Mesangial cell (primary cell): ENCODE measurements at places on chromosomes 12 and 14. TPM values are rescaled to one million over a fixed set of nuclear protein-coding genes. Genes with fewer than 3 reads are reported as not detected.

Gene CMAS
- total RNA-seq, result 11.8 and 16.0 TPM in 2 replicates

Gene NRXN3
- 4.2 and 6.1 TPM in 2 replicates for total RNA-seq

Gene TCL1A
- total RNA-seq, result not detected in 2 replicates

Gene GYS2
- total RNA-seq, result not detected in 2 replicates

Gene EIF2S3B
- total RNA-seq, result 0.38 and 5.4 TPM in 2 replicates

Gene AQP6
- total RNA-seq, result under 0.01 TPM in 1 of 2 replicates, not detected in the other

Gene CINP
- total RNA-seq, result 30.9 and 40.4 TPM in 2 replicates

Gene C1QL4
- total RNA-seq, result 0.13 and 0.16 TPM in 2 replicates

Gene MYO1H
- total RNA-seq, result not detected in 2 replicates

Gene CLEC1B
- not detected in 2 replicates for total RNA-seq

Gene AP5M1
- 16.0 and 17.4 TPM in 2 replicates for total RNA-seq

Gene TMBIM6
- 303 and 380 TPM in 2 replicates for total RNA-seq

Gene CCDC196
- total RNA-seq, result not detected in 2 replicates

Gene ACRBP
- total RNA-seq, result 0.49 and 8.7 TPM in 2 replicates

Gene NEUROD4
- not detected in 2 replicates for total RNA-seq

Gene RNF212B
- not detected in 2 replicates for total RNA-seq

Gene IAPP
- not detected in 2 replicates for total RNA-seq

Gene TBK1
- total RNA-seq, result 8.2 and 11.2 TPM in 2 replicates

Gene PHETA1
- total RNA-seq, result 13.2 and 22.4 TPM in 2 replicates
